NCI-H510A (cell line): ENCODE measurements at places on chromosomes 7 and 10.

DNA sequence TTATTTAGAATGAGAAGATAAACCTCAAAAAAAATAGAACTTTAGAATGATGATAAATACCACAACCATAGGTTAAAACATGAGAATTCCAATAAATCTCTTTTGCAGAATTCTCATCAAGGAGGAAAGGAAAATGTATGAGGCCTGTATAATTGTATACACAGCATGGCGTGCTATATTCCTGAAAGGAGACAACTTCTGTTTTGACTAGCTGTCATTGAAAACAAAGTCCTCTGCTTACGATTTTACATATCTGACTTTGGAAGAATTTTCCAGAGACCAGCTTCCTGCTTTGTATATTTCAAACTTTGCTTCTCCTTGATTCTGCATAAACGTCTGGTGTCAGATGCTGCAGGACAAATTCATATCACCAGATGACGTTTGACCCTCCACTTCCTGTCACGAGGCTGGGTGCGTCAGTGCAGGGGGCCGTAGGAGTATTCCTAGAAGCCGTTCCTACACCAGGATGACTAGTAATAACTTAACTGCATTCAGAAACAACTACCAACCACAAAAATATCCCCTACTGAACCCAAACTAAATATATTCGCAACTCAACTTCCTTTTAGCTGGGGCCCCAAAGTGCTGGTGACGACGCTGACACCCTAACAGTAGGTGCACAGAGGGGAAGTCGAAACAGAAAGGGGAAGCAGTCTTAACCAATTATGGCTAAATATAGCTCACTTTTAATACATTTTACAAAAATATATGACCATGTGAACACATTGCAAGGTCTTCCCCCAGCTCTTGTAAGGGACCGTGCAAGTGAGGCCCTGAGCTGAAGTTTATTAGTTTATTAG lies 178.6 kb upstream of the INHBA start:
- no peak for DNase-seq

GRCh38 chr7:113289140-113289740 lies 170.9 kb upstream of the SMIM30 start:
- no peak for DNase-seq

- DNase-seq = no peak
Measured at GRCh38 chr10:86836044-86836443, 79.6 kb downstream of the BMPR1A start.

- DNase-seq = no peak
Measured at GRCh38 chr7:111560773-111561653, 1.3 kb downstream of the IMMP2L start.

GRCh38 chr10:53356616-53357349 lies 584.2 kb upstream of the MBL2 start:
- DNase-seq = no peak

- no peak for DNase-seq
Measured at GRCh38 chr7:44673771-44674170, 67.3 kb downstream of the OGDH start.

- no peak for DNase-seq
Measured at GRCh38 chr7:125033506-125033905, 103.9 kb upstream of the POT1 start.

DNA sequence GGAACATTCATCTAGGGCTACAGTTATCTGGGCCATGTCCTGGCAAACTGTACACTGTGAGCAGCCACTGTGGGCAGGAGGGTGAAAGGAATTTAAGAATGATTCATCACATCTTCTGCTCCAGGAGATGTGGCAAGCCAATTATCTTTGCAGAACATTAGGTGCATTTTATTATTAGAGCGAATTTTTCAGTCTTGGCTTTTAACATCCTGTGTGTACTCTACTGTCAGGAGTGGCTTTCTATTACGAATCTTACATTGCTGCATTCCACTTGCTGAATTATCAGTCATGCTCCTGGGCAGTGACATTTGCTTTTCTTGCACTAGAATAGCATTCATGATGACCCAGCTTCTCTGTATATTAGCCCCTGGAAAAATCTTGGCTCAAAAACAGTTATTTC lies 109.2 kb upstream of the TARP start:
- DNase-seq = no peak

DNA sequence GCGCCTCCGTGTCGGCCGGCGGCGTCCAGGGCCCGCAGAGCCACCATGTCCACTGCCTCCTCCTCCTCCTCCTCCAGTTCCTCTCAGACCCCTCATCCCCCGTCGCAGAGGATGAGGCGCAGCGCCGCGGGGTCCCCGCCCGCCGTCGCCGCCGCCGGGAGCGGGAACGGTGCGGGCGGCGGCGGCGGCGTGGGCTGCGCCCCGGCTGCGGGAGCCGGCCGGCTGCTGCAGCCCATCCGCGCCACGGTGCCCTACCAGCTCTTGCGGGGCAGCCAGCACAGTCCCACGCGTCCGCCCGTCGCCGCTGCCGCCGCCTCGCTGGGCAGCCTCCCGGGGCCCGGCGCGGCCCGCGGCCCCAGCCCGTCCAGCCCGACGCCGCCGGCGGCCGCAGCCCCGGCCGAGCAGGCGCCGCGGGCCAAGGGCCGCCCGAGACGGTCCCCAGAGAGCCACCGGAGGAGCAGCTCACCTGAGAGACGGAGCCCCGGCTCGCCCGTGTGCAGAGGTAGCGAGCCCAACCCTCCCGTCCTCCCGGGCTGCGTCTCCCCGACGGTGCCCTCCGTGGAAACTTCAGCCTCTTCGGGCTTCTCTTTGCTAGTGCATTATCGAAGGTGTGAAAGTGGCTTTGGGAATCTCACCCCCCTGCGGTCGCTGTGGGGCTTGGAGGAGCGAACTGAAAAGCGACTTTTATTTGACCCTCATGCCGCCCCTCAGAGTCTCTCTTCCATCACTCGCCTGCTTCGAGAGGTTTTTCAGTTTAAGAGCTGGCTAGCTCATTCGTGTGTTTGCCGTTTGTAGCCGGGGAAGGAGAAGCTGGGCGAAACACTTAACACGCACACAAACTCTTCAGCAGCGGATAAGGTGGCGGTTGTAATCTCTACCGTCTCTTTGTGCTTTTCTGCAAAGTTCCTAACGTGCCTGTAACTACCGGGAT lies 975 bp downstream of the GLCCI1 start:
- DNase-seq = peak; percentile 26

DNA sequence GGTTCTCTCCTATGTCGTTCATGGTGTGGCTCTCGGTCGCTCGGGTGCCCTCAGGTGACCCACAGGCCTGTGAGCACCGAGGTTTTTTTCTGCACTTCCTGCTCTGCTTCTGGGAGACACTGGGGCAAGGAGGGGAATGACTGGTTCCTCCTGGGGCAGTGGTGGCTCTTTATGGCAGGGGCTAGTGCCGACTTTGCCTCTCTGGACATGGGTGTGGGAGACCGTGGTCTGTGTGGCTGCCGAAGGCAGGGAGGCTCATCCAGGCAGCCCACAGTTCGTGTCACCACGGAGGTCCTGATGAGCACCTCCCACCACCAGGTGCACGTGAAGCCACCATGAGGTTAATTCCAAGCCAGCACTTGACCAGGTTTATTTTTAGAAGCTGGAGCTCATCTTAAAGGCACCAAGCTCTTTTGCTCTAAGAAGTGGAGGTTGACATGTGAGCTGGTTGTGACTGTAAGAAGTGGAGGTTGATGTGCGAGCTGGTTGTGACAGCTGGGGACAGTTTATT lies 24.7 kb upstream of the DPYSL4 start:
- DNase-seq = no peak

DNA sequence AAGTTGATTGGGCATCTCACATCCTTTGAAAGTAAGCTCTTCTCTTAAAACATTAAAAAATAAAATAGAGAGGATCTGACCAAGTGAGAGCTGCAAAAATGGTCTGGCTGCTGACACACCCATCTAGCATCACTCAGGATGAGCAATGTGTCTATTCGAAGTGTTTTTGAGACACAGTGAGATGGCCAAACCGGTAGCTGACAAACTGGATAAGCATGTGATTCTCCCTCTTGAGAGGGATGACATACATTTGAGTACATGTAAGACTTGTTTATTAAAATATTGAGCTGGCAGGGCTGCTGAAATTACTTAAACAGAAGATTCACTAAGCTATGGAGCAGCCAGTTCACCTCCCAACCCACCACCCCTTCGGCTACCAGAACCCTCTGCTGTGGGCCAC lies 333.9 kb downstream of the ADRA2A start:
- no peak for DNase-seq

DNA sequence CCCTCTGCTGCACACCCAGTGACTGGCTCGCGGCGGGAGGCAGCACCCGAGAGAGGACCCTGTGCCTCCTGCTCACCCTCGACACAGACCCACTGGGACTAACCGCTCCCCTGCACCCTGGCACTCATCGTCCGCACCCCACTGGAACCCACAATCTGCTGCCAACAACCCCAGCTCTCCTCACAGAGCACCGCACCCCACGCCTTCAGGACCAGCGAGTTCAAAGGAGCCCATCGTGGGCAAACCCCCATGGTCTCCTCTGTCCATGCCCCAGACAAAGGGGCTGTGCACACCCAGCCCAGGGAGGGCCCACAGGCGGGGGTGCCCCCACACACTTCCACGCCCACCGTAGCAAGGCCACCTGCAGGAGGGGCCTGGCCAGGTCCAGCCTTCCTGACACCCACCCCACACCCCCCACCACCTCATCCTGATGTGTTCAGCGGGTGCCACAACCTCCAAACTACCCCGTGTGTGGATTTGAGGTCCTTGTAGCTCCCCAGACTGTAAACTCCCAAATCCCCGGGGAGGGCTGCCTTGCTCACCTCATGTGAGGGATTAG lies 14.0 kb downstream of the RASGEF1A start:
- no peak for DNase-seq

DNA sequence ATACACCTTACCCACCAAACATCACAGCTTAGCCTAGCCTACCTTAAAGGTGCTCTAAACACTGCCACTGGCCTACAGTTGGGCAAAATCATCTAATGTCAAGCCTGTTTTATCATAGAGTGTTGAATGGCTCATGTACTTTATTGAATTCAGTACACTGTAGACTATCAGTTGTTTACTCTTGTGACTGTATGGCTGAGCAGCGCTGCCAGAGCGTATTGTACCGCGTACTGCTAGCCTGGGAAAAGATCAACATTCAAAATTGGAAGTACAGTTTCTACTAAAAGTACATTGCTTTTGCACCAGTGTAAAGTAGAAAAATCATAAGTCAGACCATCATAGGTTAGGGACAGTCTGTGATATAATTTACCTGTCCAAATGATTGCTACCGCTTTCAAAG lies 226.8 kb downstream of the PRPF18 start:
- DNase-seq = no peak

DNA sequence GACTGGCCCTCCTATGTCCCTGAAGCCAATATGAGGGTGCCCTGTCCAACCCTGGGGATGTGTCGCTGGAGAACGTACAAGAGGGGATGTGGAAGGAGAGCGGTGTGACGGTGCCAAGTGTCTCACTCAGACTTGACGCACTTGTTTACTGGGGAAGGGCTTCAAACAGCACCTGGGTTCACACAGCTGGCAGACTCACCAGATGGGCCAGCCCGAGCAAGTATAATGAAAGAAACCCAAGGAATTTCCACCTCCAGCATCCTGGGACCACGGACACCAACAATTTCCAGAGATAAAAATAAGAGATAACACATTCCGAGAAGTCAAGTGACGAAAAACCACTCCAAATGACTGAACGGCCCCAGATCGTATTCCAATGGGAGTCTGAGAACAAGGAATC lies 5.3 kb downstream of the ATP5MF start:
- no peak for DNase-seq

DNA sequence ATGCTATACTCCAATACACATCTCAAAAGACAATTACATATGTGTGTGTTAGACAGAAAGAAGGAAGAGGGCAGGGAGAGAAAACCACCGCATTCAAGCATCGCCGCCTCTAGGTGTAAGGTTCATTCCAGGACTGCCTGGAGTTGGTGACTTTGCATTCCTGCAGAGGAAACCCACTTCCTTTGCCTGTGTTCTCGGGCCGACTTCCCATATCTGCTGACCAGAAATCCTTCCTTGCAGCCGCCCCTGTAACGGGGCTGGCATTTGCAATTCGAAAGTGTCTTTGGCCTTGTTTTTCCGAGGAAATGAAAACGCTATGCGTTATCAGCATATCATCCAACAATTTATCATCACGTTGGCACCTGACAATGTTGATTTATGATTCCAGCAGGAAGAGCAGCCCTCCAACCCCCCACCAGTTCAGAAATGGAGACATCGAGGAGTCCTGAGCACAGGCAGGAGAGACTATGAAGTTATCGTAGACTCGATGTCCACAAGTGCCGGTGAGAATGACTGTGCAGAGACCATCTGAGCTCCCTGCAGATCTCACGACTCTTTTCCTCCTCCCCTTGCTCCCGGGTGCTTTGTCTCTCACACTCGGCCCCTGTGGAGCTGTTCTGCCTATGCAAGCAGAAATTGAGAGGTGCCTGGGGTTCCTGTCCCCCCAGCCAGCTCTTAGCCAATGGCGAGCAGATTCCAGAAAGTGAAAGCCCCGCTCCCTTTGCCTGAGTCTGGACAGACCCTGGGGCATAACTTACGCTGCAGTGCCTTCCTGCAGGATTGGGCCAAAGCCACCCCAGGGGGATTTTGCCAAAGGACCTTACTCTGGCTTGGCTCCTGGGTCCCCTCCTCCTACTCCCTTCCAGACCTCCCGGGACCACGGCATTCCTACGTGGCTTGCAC lies 68.9 kb upstream of the FOXK1 start:
- no peak for DNase-seq

DNA sequence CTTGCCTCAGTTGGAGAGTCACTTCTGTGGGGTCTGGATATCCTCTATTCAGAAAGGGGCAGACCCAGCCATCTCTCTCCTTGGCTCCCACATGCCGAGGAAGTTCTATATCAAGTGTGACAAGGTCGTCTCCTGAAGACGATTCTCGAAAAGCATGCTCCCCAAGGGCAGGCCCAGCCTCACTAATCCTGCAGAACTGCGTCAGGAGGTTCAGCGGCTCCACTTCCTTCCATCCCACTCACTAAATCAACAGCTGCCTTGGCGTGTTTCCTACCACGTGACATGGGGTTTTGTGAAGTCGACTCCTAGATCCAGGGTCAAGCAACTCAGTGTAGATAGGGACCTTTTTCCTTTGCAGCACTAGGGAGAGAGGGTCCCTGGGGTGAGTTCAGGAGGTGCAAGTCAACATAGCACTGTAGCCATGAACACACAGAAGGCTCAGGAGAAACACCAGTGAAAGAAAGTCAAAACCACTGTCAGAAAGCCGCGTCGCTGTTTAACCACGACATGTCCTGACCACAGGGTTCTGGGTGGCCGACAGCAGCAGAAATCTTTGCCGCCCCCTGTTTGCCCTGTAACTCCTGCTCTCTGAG lies 156.4 kb downstream of the PRPF18 start:
- no peak for DNase-seq

DNA sequence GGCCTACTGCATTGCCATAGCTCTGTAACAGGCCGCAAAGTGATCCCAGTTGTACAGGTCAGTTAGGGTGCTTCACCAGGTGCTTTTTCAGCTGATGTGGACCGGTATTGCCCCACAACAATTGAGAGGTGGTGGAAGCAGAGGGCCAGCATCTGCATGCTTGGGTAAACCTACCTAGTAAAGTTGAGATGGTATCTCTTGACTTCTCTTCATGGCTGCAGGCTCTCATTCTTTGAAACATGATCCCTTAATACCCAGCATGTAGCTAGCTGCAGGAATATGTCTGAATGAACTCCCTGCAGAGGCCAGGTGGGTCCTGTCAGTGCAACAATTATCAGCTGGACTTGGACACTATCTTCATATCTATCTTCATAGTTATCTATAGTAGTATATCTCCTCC lies 60.7 kb upstream of the CCDC6 start:
- DNase-seq = peak; percentile 76
